ENCODE measurements at places on chromosomes 1 and 21.

- no peak for DNase-seq
These were observed 57.5 kb upstream of the PAX7 start for GRCh38 chr1:18573170-18573569.

DNA sequence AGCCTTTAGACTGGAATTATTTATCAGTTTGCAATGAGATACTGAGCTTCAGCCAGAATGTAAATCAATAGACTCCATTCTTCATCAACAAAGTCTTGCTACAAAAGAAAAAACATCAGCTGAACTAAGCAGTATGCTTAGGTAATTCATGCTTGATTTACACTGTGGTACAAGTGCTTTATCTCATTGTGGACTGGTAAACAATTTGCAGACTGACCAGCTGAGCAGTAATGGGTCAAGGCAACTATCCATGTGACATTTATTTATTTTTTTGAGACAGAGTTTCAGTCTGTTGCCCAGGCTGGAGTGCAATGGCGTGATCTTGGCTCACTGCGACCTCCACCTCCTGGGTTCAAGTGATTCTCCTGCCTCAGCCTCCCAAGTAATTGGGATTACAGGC lies 39.8 kb upstream of the SYT2 start:
- DNase-seq: no peak

DNA sequence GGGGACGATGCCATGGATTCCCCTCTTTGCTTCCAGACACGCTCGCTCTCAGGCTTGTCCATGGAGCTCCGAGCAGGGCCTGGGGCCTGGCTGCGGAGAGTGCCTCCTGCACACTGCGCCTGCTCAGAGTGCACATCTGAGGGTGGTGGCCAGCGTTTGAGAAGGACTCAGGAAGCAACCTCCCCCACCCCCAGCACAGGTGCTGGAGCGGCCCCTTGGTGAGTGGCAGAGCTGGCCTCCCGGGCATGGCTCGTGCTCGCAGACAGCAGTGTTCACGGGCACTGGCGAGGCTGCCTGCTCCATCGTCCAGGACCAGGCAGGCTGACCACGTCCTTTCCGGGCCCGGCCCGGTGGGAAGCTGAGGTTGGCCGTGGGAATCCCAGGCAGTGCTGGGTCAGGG lies 2.8 kb downstream of the SPATC1L start:
- DNase-seq: no peak

DNA sequence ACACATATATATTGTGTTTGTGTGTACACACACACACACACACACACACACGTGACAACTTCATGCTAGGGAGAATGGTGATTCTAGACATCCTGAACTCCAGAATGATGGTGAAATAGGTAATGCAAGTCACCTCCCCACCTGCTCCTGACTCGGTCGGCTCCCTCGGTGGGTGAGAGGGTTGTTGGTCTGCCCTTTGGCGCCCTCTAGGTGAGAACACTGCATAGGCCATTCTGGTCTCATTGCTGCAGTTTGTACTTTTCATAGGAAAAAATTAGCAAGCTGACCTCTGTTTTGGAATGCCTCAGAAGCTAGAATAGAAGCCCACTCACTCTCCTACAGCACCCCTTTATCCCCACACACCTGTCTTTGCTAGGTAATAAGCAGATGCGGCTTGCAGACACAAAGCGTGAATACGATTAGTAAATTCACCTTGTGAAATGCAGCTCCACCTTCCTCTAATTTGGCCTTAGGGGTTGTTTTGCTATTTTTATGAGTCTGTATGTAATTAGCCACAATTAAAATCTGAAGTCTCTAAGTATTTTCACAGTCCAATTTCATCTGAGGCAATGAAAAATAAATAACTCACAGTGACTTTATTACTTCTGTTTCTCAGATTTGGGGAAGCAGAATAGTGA lies 130.0 kb upstream of the KCNJ15 start:
- no peak for DNase-seq

- DNase-seq: no peak
These were observed 327.2 kb downstream of the PTPRU start for GRCh38 chr1:29563571-29563970.

DNA sequence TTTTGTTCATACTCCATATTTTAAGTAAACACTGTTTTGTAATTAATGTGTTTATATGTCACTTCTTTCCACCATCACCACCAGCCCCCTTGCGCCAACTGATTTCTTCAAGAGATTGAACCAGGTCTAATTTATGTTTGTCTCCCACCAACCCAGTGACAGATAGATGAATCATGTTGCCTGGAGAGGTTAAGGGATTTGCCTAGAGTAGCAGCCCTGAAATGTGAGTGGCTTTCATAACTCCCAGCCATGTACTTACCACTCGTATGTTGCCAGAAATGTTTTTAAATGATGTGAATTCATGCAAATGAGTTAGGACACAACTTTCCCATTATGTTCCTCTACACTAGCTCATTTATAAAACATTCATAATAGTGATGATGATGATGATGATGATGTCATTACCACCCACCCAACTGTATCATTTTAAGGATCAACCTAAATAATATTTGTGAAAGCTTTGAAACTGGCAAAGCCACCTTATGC lies 86.9 kb downstream of the LRRC8D start:
- no peak for DNase-seq

DNA sequence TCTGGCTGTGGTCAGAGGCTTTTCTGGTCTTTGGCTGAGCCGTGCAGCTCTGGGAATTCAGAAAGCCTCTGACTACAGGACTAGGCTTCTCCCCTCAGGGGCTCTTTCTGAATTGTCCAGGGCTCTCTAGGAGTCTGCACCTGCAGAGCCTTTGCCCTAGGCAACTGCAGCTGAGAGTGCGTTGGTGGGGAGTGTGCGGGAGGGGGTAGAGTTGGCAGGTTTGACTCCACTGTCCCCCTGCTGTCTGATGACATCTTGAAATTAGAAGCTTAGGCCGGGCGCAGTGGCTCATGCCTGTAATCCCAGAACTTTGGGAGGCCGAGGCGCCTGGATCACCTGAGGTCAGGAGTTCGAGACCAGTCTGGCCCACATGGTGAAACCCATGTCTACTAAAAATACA lies 32.9 kb downstream of the KIAA1614 start:
- no peak for DNase-seq

DNA sequence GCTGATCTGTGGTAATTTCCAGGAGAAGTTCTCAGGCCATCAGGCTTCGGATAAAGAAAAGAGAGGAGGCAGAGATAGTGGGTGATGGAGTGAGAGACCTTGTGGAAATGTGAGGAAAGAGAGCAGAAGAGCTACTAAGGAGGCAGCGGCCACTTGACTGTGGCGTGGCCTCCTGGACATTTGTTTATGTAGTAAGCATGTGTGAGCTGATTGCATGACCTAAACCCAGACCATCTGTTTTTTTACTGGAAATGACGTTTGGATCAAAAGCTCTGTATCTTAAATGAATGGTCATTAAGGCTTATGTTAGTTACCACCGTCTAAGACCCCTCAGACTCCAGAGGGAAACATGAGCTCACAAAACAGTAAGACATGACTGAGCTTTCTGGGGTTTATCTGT lies 13.6 kb downstream of the ATP1B1 start:
- no peak for DNase-seq

DNA sequence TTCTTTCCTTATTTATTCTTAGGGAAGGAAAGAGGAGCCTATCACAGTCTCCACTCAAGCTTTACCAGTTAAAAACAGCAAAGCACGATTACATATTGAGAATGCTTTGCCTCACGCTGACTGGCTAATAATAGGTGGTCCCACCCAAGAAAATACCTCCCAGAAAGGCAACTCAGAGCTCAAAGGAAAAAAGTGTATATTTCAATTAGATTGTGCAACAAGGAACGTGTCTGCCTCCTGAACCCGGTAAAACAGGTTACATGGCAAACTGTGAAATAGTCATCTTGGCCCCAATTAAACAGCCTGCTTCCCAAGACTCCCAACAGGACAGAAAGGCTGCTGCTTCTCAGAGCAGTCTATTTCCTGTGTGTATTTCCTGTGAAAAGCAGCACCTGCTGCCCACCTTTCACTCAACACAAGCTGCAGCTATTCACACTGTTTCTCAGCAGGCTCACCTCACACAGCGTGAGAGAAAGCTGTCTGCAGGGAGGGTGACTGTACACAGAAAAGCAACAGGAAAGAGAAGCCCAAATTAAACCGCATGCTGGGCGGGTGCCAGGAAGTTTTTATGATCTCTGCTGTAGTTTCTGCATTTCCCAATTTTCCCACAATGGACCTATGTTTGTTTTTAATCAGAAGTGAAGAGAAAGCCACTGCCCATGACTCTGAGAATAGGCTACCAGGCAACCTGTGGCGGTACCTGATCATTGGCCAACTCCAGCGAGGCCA lies 44.0 kb downstream of the URB1 start:
- no peak for DNase-seq

DNA sequence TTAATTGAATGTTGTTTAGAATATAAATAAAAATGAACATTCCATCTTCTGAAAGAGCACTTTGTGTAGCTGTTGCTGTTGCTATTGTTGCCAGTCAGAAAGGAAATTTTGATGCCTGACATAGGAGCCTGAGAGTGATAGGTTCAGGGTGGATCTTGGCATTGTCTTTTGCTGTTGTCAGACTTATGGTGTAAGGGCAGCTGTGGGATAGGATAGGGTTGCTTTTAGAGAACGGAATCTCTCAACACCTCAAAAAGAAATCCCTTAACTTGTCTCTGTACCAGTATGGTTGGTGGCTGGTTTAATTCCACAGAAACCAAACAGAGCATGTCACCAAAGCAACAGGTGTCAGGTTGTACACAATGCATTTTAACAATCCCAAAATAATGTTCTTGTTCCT lies 62.7 kb downstream of the ESRRG start:
- no peak for DNase-seq

GRCh38 chr1:40532844-40533424 lies 1.5 kb downstream of the ZNF684 start:
- DNase-seq: no peak

DNA sequence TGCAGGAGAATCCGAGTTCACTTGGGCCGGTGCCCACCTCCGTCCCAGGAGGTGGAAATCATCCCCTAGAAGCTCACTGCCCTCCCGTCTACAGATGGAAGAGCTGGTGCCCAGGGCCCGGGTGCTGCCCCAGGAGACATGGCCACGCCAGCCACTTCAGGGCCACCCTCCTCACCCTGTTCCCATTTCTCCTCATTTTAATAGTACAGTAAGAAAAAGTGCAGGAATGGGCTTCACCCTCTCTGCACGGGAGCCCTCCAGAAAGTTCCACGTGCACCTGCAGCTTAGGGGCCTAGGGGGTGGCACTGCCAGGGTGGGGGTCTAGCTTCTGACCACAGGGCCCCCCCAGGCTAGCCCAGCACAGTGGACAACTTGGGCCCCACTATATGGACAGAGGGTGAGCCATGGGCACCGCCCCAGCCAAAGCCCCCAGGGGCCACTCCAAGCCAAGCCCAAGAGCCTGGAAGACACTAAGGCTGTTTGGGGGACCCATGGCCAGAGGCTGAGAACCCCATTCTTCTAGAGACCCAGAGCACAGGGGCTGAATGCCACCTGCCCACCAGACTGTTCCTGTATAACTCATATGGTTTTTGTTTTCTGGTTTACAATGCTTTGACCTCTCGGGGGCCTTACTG lies 3.4 kb upstream of the FTCD start:
- DNase-seq: no peak

DNA sequence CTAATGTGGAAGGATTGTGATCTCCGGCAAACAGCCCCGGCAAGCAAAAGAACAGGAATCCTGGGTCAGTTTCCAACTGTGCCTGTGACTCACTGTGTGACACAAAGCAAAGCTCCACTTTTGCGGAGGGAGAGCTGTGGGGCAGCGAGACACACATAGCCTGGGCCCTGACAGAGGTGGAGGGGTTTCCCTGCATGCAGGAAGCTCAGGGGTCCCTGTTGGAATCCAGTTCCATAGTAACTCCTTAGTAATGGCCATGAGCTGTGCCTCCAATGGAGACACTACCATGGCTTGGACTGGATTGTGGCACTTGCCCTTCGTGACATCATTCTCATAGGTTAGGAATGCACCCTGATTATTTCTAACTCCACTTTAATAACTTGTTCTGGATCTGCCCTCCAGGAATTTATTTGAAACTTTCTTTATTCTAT lies 47.0 kb upstream of the ATF3 start:
- DNase-seq: no peak

GRCh38 chr1:77375990-77376389 lies 94.2 kb downstream of the AK5 start:
- DNase-seq: no peak

- no peak for DNase-seq
These were observed 148.2 kb downstream of the DISC1 start for GRCh38 chr1:231774719-231775335.

- no peak for DNase-seq
These were observed 119.6 kb downstream of the AK5 start for GRCh38 chr1:77401384-77401783.

DNA sequence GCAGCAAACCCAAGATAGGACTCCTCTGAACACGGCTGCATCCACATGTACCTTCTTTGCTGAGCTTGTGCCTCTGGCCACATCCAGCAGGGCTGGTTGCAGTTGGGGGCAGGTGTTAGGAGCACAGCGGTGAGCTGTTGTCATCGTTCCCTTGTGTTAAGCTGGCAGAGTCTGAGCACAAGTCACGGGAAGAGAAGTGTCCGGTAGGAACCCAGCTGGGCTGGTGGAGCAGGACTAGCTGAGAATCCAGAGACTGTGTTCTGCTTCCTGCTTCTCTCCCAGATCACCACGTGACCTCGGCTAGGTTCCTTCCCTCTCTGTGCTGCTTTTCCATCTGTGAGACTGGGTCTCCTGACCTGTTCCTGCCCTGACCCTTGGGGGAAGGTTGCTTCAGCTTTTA lies 105.1 kb downstream of the PCBP3 start:
- no peak for DNase-seq

GRCh38 chr1:23103001-23103889 lies 65.4 kb downstream of the LUZP1 start:
- DNase-seq: no peak

DNA sequence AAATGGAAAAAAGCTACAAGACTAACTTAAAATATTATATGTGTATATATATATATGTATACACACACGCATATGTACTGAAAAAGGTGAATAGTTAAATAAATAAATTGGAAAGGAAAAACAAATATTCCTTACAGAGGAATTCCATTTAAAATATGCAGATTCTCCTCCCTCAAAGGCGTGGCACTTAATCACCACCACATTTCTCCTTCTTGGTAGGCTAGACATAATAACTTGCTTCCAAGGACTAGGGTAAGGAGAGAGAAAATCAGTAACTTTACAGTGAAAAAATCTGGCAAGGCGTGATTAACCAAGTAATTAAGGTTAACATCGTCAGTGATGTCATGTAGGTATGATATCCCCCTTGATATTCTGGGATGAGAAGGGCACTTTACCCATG lies 84.0 kb upstream of the USP25 start:
- no peak for DNase-seq
